NCI-H345 (cell line): ENCODE measurements at places on chromosomes 7 and 10.

DNA sequence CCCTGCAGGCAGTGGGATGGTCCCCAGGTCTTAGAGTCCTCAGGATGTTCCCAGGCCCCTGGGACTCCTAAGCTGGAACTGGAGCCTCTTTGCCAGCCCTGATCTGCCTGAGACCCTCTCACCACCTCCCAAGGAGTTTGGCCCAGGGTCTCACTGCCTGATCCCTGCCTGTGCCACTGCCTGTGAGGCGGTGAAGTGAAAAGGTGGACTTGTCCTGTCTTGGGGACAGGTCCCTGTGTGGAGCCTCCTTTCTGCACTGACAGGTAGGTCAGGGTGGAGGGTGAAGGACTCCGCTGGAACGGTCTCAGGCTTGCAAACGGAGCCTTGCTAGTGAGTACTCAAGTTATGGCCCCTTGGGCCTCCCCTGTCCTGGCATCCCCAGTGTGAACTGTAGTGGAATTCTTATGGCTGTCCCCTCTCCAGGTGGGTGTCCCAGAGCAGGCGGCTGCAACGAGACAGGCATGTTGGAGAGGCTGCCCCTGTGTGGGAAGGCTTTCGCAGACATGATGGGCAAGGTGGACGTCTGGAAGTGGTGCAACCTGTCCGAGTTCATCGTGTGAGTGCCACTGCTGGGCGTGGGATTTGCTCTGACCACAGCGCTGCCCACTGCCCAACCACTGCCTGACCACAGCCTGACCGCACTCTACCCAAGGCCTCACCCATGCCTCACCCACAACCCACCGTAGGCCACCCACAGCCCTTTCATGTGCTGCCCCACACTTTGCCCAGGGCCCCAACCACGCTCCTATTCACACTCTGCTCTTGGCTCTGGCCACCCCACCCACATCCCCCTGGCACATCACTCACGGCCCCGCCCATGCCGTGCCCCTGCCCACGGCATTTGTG lies 19.5 kb downstream of the RAMP3 start:
- no peak for DNase-seq

DNA sequence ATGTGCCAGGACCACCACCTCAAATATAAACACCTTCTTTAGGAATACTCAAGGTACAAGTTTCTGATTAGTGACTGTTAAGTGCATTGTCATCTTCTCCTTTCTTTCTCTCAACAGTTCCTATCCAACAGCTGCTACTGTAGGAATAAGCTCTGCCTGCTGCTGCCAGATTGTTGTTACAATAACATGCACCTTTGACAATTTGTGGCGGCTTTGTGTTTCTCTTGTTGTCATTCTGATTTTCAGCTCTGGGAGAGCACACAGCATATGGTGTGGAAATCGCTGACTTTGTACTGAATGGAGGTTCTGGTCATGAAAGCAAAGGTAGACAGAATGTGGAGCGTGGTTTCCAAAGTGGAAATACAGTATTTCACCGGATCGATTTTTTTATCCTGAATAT lies 182.8 kb downstream of the SEC23IP start:
- no peak for DNase-seq

- DNase-seq = no peak
Observed at GRCh38 chr10:133394801-133395221, 854 bp downstream of the MTG1 start.

DNA sequence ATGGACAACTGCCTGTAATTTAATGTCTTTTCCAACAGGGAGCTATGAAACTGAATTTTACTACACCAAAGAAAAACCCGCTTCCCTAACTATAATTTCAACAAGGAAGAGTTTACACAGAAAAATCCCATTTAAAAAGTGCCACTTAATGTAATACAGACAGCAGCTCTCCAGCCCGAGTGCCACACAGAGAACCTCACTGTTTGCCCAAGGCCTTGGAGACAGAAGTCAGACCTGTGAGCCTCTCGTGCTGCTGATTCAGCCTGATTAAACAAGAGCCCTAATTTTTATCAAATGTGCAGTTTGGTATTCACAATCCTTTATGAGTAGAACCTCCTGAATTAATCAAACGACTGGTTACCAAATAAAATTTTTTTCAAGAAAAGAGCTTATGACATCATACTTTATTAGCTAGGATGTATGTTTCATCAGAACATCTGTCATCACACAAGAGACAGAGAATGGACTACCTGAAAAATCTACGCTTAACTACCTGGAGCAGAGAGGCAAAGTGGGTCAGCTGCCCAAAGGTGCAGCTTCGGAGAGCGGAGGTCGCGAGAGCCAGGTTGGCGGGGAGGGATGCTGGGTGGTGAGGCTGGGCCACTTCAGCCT lies 543.6 kb downstream of the SDK1 start:
- no peak for DNase-seq

DNA sequence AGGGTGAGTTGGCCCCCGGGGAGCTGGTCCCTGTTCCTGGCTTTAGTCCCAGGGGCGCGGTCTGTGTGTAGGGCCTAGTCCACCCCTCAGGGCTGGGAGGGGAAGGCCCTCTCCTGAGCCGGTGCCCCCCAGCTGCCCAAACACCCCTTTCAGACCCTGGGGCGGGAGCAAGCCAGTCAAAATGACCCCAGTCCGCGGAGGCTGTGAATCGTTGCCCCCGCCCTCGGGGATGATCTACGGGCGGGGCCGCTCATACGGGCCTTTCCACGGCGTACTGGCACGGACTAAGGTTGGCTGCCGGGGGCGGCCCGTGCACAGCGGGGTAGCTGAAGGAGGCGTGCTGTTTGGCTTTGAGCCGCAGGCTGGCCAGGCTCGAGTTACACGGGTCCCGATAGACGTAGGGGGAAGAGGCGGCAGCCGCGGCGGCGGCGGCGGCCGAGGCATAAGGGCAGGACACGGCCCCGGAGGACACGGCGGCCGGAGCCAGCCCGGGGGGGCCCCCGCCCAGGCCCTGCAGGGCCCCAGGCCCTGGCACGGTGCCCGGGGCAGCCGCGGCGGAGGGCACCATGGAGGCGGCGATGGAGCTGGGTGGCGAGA lies 4.3 kb downstream of the ELOVL3 start:
- peak; percentile 72 for DNase-seq

GRCh38 chr7:73688288-73688687 lies 4.9 kb downstream of the BUD23 start:
- DNase-seq = no peak

DNA sequence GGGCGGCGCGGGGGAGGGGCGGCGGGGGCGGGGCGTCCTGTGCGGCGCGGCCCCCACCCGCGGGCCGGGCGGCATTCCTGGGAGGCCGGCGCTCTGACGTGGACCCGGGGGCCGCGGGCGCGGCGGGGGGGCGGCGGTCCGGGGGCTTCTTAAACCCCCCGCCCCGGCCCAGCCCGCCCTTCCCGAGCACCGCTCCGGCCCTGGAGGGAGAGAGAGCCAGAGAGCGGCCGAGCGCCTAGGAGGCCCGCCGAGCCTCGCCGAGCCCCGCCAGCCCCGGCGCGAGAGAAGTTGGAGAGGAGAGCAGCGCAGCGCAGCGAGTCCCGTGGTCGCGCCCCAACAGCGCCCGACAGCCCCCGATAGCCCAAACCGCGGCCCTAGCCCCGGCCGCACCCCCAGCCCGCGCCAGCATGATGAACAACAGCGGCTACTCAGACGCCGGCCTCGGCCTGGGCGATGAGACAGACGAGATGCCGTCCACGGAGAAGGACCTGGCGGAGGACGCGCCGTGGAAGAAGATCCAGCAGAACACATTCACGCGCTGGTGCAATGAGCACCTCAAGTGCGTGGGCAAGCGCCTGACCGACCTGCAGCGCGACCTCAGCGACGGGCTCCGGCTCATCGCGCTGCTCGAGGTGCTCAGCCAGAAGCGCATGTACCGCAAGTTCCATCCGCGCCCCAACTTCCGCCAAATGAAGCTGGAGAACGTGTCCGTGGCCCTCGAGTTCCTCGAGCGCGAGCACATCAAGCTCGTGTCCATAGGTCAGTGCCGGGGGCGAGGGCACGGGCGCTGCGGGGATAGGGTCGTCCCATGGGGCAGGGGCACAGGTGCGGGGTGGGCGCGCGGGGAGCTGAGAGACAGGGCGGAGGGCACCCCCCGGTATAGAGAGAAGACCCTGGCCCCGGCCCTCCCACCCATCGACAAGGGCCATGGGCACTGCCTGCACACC lies at the start of gene FLNC:
Gene FLNC, plus strand, starts transcription at position 176 of the 947 bp plus-strand sequence. Its CDS starts 232 bp downstream, at position 408.
- DNase-seq = no peak

DNA sequence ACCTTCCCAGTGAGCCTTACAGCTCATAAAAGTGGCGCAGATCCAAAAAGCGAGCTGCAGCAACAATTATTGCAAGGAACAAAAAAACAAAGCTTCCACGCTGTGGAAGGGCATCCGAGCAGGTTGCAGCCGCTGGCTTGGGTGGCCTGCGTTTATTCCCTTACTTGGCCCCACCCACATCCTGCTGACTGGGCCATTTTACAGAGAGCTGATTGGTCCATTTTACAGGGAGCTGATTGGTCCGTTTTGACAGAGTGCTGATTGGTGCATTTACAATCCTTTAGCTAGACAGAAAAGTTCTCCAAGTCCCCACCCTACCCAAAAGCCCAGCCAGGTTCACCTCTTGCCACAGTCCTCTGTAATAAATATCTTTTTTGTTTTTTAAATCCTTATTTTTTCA lies 85.1 kb downstream of the ADCYAP1R1 start:
- no peak for DNase-seq
